Activated naive CD4-positive, alpha-beta T cell treated with anti-CD3 and anti-CD28 coated beads, Interleukin-2, amount 50 U/mL, for 16 hours (primary cell): ENCODE measurements at places on chromosomes 6 and 20.

DNA sequence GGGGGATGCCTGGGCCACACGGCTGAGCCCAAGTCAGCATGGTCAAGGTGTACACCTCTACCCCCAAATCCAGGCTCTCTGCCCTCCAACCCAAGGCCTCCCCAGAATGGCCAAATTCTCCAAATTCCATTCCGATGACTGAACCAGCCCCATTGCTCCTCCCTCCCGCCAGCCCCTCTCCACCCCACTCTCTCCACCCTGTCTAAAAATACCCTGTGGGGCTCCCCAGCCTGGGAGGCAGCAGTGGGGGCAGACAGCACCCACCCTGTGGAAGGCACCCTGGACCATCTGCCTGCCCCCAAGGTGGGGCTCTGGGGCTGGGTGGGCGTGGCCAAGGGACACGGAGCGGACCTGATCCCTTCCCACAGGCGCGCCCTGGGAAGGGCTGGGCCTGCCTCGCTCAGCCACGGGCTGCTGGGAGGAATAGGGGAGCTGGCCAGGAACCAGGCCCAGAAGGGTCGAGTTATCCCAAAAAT, 11.4 kb downstream of the TEAD3 start:
- DNase-seq = no peak

- DNase-seq = no peak
These were observed 21.9 kb upstream of the MBOAT1 start for GRCh38 chr6:20234136-20234535.

DNA sequence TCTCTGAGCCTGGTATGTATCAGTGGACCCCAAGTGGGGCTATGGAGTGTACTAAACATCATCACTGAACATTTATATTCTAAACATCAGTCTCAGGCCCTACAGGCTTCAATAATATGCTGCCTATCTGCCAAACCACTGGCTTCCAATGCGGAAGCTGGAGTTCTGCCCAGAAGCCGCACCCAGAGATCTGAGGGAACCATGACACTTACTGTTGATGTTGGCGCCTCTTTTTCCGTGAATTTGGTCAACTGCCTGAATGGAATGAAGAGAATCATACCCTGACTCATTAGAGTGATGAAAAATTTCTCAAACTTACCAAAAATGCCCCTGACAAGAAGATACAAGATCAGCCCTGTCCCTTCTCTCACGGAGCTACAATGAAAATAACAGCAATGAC, 66.2 kb downstream of the SLC22A23 start:
- no peak for DNase-seq

DNA sequence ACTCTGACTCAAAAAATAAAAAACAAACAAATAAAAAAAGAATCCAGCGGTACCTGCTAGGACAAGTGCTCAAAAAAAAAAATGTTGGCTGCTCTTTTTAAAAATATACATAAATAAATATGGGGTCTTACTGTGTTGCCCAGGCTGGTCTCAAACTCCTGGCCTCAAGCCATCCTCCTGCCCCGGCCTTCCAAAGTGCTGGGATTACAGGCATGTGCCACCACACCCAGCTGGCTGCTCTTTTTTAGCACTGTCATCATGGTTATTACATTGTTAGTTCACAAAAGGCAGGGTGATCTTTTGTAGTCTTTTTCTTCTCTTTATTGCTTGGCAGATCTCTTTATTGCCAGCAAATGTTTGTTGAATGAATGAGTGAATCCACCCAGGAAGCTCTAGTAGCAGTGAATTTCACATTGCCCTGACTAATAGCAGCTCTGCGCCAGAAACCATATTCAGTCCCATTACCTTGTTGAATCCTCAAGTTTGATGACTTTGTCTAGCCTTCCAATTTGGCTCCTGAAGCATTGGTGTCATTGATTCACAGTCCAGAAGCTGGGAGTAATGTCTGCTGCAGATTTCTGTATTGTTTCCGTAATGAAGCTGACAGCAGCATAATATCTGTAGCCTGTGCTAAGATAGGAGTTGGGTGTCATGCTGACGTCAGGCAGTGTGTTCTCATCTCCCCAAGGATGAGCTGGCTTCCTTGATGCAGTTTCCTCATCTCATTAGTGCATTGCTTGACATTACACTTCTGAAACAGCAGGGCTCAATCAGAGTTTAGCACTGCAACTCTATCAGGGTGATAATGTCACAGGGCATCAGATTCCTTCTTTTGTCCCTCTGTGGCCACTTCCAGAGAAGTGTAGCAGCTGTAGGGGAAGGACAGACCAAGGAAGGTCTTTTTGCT, 84.9 kb upstream of the TGM3 start:
- no peak for DNase-seq

DNA sequence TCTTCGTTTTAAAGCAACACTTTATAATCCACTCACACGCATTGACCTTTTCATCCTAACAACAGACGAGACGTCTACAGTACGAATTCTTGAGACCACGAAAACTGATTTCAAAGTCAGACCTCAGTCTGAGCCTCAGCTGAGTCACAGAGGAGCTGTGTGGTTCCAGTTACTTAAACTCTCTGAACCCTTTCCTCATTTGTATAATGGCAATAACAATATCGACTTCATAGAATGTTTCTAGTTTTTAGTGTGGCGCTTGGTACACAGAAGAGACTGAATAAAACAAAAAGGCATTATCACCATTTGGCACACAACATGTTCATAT, 236.9 kb downstream of the ATXN1 start:
- DNase-seq = no peak

GRCh38 chr6:3231247-3232016, 4.0 kb upstream of the TUBB2B start:
- peak; percentile 17 for DNase-seq

DNA sequence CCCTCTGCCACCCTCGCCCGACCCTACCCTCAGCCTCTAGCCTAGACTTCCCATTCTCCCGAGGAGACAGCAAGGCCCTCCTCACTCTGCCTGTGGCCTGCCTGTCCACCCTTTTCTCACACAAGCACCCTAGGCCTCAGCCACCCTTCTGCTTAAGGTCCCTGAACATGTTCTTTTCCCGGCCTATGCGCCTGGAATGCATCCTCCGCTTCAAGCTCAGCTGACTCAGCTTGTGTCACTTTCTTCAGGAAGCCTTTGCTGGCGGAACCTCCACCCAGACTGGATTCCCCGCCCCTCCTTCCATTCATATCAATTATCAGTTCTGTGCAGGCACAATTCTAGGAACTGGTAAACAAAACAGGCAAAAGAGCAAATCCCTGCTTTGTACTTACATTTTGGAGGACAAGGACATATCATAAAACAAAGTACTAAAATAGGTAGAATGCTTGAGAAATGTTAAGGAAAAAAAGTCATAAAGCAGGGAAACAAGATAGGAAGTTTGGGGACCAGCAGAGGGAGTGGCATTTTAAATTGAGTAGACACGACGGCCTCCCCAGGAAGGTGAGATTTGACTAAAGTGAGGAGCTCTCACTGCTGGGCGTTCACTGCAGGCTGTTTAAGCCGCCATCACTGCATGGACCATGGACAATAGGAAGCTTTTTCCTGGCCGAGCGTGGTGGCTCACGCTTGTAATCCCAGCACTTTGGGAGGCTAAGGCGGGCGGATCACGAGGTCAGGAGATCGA, 17.9 kb upstream of the SNHG17 start:
- no peak for DNase-seq

DNA sequence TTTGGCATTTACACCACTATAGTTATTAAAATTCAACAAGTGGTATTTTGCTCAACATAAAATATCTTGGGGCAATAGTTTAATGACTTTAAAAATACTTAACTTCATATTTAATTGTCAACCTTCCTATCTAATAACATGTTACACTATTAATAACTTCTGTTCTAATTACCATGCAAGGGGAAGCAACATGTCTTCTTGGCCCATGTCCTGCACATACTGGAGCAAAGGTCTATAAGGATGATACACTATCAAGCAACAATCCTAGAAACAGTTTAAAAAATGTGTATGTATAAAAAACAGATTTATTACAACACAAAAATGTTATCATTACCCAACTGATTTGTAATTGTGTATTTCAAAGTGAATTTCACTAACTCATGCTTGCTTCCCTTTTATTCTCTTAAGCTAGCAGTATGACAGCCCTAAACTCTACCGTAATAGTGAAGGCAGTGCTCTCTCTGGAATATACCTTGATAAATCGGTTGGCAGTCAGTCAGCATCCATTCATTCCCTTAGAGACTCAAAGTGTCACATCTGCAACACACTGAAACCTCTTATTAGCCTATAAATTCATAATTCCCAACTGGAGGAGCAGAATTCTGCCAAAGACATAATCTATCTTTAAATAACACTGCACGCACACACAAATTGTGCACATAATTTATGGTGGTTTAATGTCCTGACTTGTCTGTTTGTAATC, 18.3 kb downstream of the CCNC start:
- DNase-seq = no peak

GRCh38 chr6:150069706-150070105, 785 bp upstream of the ULBP3 start:
- no peak for DNase-seq

GRCh38 chr6:137570393-137570792, 76.2 kb upstream of the OLIG3 start:
- DNase-seq = no peak

DNA sequence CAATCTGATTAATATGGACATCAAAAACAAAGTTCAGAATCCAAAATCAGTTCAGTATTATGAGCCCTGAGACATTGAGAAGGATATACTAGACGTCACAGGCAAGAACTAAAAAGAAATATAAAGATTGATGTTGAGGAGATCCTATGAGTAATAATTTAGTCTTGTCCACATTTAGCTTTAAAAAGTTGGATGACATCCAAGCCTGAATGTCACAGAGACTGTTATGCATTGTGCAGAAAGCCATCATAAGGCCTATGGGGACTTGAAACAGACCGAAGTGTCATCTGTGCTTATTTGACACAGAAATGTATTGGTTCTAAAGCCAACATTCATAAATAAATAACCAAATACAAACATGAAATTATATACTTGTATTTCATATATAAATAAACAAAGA, 581.8 kb upstream of the MMS22L start:
- DNase-seq = no peak

GRCh38 chr6:7727086-7727945, 1.4 kb downstream of the BMP6 start:
- peak; percentile 14 for DNase-seq

DNA sequence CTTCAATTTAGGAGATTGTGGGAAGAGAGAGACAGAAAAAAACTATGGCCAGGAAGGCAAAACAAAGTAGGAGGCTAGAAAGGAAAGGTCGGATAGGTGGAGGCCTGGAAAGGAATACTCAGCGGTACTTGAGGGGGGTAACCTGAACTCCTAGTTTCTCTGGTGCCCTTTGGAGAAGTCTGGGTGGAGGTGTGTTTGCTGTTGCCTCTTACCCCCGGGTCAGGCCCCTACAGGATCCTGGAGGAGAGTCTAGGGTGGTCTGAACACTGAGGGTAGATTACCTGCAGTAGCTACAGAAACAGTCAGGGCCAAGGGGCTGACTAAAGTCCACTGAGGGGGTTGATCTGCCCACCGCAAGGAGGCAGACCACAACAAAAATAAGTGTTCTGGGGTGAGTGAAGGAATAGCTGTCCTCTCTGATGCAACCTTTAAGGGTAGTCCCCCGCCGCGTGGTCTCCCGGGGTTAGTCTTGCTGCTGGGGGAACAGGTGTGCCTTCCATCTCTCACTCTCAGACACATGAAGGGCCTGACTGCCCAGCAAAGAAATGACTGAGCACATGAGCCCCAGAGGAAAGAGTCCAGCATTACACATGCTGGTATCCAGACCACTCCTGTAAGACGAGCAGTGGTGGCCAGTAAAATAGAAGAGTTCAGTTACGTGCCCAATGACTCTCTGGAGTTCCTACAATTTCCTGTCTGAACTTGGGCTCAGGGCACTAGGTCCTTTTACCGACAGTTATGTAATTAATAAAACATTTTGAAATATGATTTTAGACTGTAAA, 59.5 kb downstream of the MTHFD1L start:
- no peak for DNase-seq

DNA sequence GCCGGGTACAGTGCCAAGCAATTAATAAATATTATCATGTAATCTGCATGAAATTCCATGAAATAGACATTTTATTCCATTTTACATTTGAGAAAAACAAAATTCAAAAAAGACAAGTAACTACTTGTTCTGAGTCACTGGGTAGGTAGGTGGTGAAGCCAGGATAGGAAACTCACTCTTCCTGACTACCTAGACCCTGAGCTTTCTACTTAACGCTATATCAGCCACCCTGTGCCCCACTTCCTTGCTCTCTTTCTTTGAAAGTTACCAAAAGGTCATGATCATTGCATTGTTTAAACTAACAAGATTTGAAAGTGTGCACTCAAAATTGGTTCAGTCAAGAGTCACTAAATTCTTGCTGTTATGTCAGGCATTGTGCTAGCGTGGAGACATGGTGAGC, 235.7 kb downstream of the CD83 start:
- no peak for DNase-seq

DNA sequence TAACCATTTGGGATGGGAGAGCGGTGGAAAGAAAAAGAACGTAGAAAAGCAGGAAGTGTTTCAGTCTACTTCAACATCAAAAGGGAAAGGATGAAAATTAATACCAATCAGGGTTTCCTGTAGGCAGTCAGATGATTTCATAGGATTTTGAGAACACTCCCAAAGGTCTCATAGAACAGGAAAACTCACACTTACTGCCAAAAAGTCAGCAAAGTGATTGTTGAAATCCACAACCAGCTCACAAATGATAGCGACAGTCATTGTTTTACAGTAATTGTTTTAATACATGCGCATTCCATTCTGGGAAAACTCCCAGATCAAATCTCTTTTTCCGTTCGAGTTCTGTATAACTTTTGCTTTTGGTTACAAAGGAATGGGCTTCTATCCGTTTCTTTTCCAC, 5.3 kb upstream of the CNKSR3 start:
- no peak for DNase-seq

GRCh38 chr6:155771822-155772221, 316.2 kb upstream of the NOX3 start:
- DNase-seq = no peak

GRCh38 chr6:142294679-142295078, 7.1 kb upstream of the ADGRG6 start:
- no peak for DNase-seq

DNA sequence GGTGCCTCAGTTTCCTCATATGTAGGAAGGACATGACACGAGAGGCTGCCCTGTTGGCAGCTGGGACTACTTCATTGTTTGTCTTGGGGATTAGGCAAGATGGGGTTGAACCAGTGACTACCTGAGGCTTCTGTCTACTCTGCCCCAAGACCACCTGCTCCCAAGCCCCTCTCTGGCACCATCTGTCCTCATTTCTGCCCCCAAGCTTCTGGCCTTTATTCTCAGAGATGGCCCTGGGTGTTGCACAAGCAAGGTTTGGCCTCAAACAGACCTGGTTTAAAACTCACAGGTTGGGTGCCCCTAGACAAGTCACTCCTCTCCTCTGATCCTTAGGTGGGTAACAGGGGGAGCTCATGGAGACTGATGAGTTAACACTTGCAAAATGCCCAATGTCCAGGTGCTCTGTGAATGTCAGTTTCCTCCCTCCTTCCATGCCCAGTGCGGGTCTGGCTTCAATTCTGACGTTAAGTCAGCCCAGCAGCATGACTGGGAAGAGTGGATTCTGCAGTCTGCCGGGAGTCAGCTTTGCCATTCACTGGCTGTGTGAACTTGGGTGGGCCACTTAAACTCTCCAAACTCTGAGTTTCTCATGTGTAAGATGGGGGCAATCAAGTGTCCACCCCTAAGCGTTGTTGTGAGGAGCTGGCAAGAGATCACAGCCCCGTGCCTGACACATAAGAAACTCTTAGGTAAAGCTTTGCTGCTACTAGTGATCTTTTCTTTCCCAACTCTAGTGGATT, 84.5 kb upstream of the TOX2 start:
- DNase-seq = no peak
